ENCODE measurements at places on chromosomes 4 and X.

GRCh38 chrX:118975831-118976598 lies 1.6 kb downstream of the LONRF3 start:
- no peak for DNase-seq

DNA sequence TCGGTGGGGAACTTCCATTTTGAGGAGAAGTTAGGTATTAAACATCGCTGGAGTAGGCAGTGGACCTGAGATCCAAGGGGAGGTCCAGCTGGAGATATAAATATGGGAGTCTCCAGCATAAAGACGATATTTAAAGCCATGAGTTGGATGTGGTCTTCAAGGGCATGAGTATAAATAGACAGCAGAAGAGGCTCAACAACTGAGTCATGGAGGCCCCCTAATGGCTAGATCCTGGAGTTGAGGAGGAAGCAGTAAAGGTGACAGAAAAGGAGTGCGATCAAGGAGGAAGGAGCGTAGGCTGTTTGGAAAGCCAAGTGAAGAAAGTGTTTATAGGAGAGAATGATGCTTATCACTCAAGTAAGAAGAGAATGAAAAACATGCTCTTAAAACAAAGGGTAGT lies 18.1 kb upstream of the APBB2 start:
- no peak for DNase-seq

GRCh38 chrX:20382518-20383297 lies 116.0 kb upstream of the RPS6KA3 start:
- no peak for DNase-seq

- DNase-seq, result no peak
Measured at GRCh38 chr4:139968831-139969230, 185.2 kb downstream of the MAML3 start.

DNA sequence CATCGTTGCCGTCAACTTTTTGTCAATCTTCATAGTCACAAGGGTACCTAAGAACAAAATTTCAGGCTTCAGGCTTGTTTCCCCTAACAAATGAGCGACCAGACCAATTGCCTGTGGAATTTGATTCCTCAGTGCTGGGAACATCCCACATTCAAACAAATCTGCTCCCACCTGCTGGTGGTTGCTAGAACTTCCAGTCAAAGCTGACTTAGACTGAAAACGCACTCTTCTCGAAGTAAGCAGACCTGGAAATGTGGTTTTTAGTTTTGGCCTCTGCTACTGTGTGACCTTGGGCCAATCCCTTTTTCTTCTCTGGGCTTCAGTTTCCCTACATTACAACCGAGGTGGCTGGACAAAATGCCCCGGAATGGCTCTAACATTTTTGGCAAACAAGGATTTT lies 1.8 kb upstream of the GABRQ start:
- no peak for DNase-seq

GRCh38 chr4:99593781-99594641 lies 19.4 kb downstream of the MTTP start:
- DNase-seq, result no peak

DNA sequence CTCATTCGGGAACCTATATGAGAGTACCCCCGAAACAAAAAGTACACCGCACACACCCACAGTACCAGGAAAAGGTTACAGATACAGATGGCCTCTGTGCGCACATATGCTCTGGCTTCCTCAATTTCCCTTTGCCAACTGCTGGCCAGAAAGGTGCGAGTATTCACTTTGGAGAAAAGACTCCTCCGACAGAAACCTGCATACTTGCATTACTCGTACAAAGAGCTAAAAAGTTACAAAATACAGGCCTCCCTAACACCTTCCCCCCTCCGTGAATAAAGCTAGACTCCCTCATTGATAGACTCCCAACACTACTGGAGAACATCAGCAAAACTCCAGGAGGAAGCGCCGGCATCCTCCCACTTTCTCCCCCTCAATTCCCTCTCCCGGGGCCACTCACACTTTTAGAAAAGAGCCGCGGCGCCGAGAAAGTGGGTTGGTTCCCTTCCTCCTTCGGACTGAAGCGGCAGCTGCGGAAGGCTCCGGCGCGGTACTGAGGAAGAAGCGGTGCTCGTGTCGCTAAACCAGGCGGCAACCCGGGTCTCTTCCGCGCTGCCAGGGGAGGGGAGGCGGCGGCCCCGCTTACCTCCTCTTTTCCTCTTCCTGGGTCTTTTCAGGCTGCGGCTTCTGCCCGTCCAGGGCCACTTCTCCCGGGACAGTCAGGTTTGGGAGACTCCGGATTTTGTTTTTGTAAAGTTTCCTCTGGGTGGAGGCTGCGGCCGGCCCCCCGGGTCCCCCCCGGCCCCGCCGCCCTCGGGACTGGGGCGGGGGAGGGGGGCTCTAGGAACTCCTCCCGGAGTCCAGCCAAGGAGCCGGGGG lies 1.1 kb downstream of the FBXW7 start:
- no peak for DNase-seq

DNA sequence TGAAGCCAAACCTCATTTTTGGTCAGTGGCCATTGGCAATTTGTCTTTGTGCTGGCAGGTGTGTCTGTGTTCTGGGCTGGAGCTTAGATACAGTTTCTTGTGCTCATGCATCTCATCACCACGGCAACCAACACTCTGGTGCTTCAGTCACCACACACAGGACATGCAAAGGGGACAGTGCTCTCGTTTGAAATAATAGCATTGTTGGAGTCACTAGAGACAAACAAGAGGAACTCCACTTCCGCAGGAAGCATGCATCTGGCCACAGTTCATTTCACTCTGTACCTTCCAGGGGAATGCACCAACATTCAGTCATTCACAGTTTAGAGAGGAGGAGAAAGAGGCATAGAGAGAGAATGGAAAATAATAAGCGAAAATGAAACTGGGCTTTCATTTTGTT lies 267.4 kb downstream of the ANK2 start:
- no peak for DNase-seq

DNA sequence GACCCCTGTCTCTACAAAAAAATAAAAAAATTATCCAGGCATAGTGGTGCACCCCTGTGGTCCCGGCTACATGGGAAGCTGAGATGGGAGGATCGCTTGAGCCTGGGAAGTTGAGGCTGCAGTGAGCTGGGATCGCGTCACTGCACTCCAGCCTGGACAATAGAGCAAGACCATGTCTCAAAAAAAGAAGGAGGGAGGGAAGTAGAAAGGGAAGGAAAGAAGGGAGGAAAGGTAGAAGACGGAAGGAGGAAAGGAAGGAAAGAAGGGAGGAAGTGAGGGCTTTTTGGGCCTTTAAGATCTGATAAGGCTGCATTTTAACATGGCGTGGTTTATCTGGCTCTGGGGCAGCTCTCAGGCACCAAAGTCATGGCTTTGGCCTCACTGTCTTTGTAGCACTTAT lies 10.4 kb downstream of the PDK3 start:
- no peak for DNase-seq

GRCh38 chr4:52572936-52573485 lies 86.1 kb downstream of the USP46 start:
- no peak for DNase-seq

DNA sequence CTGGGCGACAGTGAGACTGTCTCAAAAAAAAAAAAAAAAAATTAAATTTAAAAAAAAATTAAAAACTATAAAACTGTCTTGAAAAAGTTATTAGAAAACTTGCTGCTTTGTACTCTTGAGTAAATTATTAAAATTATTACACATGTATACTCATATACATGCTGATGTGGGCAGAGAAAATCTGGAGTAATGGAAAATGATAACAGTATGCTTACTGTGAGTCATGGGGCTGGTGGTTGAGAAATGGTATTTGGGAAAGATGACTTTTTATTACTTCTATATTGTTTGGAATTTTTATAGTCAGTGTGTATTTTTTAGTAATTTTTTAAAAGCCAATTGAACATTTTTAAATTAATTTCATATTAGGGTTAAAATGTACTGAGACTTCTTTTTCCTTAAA lies 7.5 kb downstream of the YY2 start:
- DNase-seq, result no peak

GRCh38 chrX:4809571-4809970 lies 1096.1 kb upstream of the PRKX start:
- DNase-seq, result no peak

- no peak for DNase-seq
Measured at GRCh38 chr4:79574741-79575451, 166.9 kb upstream of the GK2 start.

DNA sequence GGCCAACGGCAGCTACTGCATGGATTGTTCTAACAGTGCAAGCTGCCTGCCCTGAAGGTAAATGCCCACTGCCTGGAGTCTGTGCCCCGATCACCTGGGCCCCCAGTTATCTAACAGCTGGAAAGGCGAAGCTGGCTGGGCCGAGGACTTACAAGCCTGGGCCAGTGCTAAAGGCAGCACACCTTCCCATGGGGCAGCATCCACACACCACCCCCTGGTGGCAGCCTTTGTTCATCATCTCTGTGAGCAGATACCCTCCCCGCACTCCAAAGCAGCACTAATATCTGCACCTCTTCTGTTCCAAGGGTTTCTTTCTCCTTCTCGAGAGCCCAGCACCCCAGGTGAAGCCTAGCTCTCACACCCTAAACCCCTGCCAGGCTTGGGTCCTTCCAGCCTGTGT lies 7.6 kb downstream of the SLC2A9 start:
- DNase-seq, result no peak

GRCh38 chr4:154566639-154567204 lies 3.9 kb downstream of the FGB start:
- DNase-seq, result no peak

- DNase-seq, result no peak
Measured at GRCh38 chr4:183262776-183263100, 57.3 kb downstream of the CLDN22 start.

GRCh38 chrX:39907964-39908661 lies 189.6 kb downstream of the BCOR start:
- no peak for DNase-seq

GRCh38 chr4:55783584-55783983 lies 36.0 kb upstream of the EXOC1L start:
- DNase-seq, result no peak

GRCh38 chrX:49019599-49020249 lies 17.7 kb upstream of the GRIPAP1 start:
- no peak for DNase-seq

- no peak for DNase-seq
Measured at GRCh38 chr4:25993395-25994185, 79.6 kb downstream of the SMIM20 start.

- no peak for DNase-seq
Measured at GRCh38 chr4:2083116-2083825, 24.1 kb downstream of the NAT8L start.

DNA sequence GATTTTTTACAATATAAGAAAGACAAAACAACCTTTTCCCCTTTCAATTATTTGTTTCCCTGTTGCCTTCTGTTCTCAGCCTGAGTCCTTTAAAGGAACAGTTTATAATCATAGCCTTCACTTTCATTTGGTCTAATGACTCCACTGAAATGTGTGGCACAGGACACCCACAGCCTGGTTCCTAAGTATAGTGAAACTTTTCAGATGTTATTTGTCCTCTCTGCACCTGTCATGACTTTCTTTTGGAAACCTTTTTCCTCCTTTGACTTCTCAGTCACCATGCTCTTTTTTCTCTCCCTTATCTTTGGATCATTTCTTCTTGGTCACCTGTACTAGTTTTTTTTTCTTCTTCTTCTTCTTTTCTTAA lies 237.8 kb upstream of the ANXA3 start:
- DNase-seq, result no peak

- no peak for DNase-seq
Measured at GRCh38 chrX:129875669-129876068, 30.3 kb upstream of the UTP14A start.

DNA sequence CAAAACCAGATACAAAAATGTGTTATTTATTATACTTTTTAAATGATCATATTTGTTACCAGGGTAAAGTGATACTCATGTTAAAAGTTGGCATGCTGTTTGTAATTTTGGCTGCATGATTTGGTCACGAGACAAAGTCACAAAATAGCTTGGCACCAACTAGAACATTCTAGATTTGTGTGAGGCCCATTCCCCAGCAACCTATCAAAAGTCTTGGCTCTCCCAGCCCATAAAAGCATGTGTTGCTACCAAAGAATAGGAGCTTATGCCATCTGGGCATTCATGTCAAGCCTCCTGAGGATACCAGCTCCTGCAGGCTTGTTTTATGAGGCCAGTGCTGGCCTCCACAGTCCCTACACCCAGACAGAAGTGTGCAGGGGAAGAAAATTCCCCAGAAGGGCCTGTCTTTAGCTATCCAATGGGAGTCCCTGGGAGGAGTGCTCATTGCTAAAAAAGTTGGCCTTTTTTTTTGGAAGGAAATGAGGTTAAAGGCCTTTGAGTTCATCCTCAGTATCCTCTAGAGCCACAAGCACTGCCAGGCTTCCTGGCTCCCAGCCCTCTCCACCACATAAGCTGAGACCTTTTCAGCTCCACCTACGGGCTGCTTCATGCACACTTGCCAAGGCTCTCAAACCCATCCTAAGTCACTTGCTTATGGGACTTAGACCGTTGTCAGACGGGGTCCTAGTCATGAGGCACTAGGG lies 211.9 kb upstream of the EOLA2 start:
- DNase-seq, result no peak

GRCh38 chr4:8647626-8648025 lies 55.1 kb downstream of the CPZ start:
- DNase-seq, result no peak

GRCh38 chrX:39115166-39115565 lies 313.9 kb downstream of the MID1IP1 start:
- DNase-seq, result no peak

DNA sequence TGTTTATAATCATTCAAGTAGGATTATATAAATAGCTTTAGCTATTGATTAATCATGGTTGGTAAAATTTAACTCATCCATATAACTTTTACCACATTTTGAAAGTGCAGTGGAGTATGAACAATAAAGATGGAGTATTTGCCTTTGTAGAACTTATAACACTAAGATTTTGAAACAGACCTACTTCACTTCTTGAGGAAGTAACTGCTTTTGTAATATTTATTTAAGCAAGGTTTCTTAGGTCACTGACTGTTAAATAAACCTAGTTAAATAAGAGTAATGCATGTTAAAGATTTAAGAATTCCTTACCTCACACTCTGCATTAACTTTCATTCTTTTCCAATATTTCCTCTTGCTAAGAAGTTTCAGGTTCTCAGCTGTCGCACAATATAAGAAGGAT lies 242.5 kb downstream of the CFAP299 start:
- no peak for DNase-seq

DNA sequence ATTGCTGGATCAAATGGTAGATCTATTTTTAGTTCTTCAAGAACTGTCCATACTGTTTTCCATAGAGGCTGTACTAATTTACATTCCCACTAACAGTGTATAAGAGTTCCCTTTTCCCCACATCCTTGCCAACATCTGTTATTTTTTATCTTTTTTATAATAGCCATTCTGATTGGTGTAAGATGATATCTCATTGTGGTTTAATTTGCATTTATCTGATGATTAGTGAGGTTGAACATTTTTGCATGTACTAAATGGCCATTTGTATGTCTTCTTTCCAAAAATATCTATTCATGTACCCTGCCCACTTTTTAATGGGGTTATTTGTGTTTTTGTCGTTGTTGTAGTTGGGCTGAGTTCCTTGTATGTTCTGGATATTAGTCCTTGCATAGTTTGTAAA lies 35.4 kb upstream of the PRKG2 start:
- no peak for DNase-seq

- no peak for DNase-seq
Measured at GRCh38 chr4:114364857-114365256, 233.8 kb upstream of the UGT8 start.

GRCh38 chrX:15204130-15204751 lies 65.6 kb downstream of the ASB9 start:
- no peak for DNase-seq
